ENCODE measurements at places on chromosomes 12 and 14.

GRCh38 chr14:75794615-75795038 is 133.6 kb downstream of the TTLL5 start:
- no peak for DNase-seq

- no peak for DNase-seq
Observed at GRCh38 chr12:107169200-107169599, 75.9 kb upstream of the CRY1 start.

- DNase-seq: no peak
Observed at GRCh38 chr12:109994401-109995175, 1.6 kb downstream of the GIT2 start.

DNA sequence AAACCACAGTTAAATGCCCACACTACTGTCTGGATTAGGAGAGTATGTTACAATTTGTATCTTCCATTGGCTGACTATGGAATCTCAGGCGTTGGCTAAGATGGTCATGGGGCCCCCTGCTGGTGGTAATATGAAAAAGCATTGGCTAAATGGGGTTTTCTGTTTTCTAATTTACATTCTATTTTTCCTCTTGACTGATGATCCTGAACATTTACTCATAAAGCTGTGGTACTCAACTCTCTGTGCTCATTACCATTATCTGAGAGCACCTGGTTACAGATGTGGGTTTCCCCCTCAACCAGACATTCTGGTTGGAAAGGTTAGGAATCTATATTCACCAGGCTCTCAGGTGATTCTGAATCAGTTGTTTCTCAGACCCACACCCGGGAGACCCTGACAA is 64.8 kb downstream of the WSCD2 start:
- DNase-seq: no peak

GRCh38 chr12:65672441-65672840 is 151.8 kb upstream of the HMGA2 start:
- DNase-seq: no peak

DNA sequence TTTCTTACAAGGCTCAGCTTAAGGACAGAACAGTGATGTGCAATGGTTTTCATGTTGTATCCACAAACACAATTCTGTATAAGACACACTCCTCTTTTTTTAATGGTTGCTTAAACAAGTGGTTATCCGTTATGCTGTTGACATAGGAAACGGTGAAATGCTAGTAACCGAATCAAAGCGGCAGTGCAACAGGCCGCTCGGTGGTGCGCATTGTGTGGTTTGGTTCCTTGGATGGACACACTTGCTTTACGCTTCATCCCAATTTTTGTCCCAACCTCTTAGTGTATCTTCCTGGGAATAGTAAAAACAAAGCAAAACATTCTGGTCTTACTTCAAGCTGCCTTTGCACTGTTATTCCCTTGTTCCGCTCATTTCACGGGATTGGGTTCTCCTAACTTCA is 650 bp upstream of the PTGER2 start:
- no peak for DNase-seq

DNA sequence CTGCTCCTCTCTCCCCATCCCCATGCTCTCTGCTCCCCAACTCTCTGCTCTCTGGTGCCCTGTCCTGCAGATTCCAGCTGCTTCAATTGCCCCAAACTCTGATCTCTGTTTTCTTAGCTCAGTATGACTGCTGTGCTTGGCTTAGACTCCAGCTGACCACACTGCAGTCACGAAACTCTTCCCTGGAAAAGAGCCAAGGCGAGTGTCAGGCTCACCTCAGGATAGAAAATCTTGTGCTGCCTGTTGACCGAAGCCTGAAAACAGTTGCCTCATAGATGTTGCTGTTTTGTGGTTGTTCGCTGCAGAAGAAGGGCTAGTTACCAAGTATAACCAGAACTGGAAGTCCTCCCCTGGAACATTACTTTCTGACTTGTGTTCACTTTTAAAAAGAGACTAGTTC is 6.7 kb upstream of the STON2 start:
- DNase-seq: no peak

GRCh38 chr12:72605975-72606374 is 333.8 kb downstream of the TRHDE start:
- no peak for DNase-seq

Data from stimulated activated CD4-positive, alpha-beta T cell treated with anti-CD3 and anti-CD28 coated beads, Interleukin-2, amount 100 ng/mL, for 4 hours (primary cell).